ENCODE measurements at places on chromosomes 3 and 15.
A peak's percentile ranks its signal among the peaks of the same experiment; 100 is the strongest.

- DNase-seq, result no peak
Measured at GRCh38 chr15:58909616-58910015, 23.9 kb downstream of the SLTM start.

- no peak for DNase-seq
Measured at GRCh38 chr3:156867174-156867573, 41.0 kb downstream of the LEKR1 start.

DNA sequence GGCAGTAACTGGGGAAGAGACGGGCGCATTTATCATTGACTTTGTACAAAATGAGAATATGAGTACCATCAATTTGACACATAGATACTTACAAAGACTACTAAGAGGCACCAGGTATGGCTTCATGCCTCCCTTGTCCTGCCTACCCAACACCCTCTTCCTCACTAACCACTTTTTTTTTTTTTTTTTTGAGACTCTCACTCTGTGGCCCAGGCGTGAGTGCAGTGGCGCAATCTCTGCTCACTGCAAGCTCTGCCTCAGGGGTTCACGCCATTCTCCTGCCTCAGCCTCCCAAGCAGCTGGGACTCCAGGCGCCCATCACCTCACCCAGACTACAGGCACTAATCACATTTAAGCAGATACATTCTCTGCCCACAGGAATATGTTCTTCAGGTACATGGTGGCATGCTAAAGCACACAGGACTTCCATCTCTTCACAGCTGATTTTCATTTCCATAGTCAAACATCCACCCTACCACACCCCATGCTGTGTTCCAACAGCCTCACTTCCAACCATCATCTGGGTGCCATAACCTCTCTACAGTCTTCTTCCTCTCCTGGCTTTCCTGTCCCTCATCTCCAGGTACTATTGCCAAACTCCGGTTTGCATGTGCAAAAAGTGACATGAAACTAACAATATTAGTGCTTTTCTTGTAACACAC, 41.7 kb downstream of the RAB27A start:
- peak; percentile 41 for DNase-seq

- DNase-seq, result no peak
Measured at GRCh38 chr3:142445816-142446254, 2.0 kb downstream of the XRN1 start.

- no peak for DNase-seq
Measured at GRCh38 chr3:133592843-133593242, 19.4 kb downstream of the CDV3 start.

Measured in NCI-H526 treated with DMSO at 0.1 percent for 48 hours (cell line).